ENCODE measurements at places on chromosomes 3 and 15.

- DNase-seq, result no peak
Observed at GRCh38 chr15:74132681-74133651, 2.6 kb downstream of the ISLR2 start.

DNA sequence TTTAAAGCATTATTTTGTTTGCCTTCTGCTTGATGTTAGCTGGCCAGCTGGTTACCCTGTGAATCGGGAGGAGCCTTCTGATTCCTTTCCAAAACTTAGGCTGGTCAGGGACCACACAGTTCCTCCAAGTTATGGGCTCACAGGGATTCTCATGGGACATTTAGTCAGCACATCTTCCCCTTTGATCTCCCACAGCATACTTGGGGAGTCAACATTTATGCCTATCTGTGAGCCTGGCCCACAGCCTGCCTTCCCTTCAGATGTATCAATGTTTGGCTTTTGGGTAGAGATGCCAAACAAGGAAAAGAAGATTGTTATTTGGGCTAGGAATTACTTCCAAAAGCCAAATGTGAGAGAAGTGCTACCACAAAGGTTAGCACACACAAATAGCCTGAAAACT, 32.6 kb upstream of the DCP1A start:
- no peak for DNase-seq

DNA sequence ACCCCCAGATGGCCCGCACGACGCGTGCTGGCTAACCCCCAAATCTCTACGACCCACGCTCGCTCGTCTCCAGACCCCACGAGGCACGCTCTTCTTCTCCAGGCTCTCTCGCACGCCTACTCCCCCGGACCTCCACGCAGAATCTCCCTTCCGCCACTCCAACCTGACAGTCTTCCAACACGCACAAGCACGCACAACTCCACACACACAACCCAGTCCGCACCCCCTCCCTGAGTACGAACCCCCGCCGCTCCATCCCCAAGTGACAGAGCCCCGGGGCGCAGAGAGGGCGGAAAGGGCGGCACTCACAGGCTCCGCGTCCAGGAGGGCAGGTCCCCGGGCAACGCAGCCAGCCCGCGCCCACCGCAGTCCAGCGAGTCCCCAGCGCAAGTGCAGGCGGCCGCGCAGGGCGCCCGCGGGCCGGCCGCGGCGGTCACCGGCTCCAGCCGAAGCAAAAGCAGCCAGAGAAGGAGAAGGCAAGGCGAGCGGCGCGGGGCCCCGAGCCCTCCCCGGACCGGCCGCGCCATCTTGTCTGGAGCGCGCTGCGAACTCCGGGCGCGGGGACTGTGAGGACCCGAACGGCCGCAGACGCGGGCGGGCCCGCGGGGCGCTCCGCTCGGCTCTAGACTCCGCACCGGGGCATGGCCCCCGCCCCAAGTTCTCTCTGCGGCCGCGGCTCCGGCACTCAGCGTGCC, 794 bp downstream of the LRIG1 start:
- DNase-seq, result peak; percentile 21

GRCh38 chr15:52731732-52732470, 52.7 kb upstream of the ATOSA start:
- no peak for DNase-seq

DNA sequence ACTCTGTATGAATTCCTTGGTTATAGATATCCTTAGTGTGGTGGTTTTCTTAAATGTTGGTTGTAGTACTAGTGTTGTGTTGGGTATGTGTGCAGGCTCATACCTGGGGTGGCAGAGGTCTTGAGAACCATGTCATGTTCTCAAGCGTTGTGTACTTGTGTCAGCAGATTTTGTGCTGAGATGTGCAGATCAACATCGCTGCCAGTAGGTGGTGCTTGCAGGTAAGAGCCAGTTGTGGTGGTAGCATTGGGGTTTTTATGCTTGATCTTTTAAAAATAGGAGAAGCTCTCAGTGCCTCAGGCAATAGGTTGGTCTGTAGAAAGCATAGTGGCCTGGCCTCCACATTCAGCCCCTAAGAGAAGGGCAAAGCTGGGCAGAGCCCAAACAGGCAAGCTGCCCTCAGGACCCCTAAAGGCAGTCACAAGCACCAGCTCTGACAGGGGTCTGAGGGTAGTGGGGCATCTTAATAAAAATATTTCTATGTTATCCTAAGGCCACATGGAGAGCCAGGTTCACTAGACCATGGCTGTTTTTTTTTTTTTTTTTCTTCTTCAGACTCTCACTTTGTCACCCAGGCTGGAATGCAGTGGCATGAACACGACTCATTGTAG, 164.0 kb downstream of the IL20RB start:
- DNase-seq, result peak; percentile 1

DNA sequence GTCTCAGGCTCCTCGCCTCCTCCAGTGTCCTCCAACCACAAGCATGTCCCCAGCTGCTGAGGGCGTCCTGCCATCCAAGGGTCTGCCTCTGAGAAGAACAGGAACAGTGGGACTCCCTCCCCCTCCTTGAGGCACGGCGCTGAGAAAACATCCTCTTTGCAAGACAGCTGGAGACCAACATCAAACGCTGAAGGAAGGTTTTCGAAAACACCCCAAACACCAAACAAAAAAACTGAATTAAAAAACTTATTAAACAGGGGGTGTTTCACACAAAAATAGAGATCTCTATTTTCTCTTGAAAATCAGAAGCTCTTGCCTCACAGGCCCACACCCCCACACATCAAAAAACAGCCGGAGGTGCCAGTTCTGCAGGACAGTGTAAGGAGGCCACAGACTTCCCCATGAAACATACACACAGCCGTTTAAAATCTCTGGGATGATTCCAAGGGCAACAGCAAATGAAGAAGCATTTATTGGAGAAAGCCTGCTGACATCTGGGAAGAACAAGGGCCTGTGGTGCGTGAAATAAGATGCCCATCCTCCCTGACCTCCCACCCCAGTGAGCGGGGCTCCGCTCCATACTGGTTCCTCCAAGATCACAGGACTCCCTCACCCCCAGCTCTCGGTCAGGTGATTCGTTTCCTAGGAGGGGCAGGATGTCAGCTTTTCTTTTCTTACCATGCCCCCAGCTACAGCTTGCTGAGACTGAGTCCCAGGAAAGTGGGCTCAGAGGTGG, 71.3 kb downstream of the NUP210 start:
- no peak for DNase-seq

DNA sequence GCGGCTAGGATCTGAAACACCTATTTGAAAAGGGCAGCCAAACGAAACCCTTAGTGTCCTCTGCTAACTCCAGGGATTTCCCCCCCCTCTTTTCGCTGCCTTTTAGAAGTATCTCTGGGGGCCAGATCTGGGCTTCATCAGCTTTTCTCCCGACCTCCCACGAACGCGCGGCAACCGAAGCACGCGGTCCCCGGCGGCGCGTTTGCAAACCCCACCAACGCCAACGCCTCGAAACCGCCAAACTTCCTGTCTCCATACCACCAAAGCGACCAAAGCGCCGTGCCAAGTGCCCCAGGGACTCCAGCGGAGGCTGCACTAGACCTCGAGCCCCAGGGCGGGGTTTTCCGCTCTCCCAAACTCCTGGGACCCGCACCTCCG, 155.8 kb upstream of the FRMD4B start:
- DNase-seq, result no peak

- no peak for DNase-seq
Observed at GRCh38 chr3:179801263-179801662, 148.4 kb downstream of the USP13 start.

DNA sequence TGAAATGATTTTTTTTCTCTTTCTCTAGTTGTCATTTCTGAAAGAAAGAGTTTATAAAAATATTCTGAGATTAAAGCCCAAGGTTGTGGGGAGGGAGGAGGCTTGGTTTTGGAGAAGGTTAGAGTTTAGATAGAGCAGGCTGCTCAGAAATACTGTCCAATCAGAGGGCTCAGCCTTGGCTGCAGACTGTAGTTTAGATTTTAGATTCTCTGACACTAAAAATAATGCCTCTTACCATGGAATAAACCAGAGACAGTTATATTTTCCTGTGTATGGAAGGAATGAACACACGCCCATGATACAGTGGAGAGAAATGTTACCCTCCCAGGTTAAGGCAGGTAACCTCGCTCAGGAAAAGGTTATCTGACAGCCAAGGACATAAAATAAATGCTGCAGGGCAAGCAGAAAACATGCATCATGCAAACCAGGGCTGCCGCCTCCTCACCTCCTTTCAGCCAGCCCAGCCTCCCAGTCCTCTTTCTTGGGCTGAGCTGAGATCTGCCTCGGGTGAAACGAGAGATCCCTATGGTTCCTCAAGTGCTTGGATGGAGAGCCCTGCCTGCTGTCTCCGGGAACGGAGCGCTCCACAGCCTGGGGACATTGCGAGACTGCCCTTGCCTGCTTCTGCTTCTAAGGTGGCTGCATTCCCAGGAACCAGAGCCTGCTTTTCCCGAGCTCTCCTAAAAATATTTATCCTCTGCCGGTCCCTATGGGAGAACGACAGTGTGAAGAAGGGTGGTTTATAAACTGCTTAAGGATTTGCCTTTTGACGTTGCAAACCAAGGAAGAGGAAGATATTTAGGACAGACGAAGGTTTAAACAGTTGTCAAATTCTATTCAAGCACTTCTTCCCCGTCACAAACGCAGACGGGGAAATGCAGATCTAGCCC, 848 bp downstream of the NCEH1 start:
- no peak for DNase-seq

- DNase-seq, result no peak
Observed at GRCh38 chr15:81302701-81303109, 21.2 kb downstream of the STARD5 start.

- DNase-seq, result no peak
Observed at GRCh38 chr3:101146946-101147345, 153.7 kb upstream of the ABI3BP start.

- DNase-seq, result no peak
Observed at GRCh38 chr3:131714585-131715220, 211.9 kb upstream of the MRPL3 start.

GRCh38 chr15:98420837-98421236, 227.5 kb upstream of the IGF1R start:
- no peak for DNase-seq

DNA sequence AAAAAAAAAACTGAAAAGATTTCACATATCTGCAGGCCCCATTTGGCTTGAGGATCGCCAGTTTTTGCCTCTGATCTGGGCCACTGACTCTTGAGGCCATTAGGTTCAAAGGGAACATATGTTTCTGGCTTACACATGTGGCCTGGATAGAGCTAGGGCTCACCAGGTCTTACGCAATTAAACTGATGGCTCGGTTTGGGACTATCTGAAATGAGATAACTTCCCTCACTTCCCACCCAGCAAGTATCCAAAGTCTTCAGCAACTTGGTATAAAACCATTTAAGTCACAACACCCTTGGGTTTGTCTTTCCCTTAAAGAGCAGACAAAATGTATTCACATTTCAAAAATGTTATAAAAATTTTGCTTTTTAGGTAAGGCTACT, 36.3 kb downstream of the LRIG1 start:
- DNase-seq, result no peak

DNA sequence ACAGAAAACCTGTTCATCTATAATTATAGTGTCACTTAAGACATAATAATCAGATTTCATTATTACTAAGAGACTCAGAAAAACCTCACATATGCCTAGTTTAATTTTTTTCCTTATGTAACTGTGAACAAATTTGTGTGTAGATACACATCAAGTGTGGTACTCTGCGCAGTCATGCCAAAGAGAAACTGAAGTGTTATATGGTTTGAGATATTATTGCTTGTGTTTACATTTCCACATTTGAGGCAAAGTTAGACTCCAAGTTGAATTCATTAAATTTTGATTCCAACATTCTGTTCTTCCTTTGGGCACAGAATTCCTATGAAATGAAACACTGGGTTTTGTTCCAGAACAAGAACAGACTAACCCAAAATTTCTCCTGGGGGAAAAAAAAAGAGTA, 2.2 kb downstream of the MBNL1 start:
- DNase-seq, result no peak

- no peak for DNase-seq
Observed at GRCh38 chr15:27135151-27135550, 164.2 kb downstream of the GABRG3 start.

GRCh38 chr3:181618260-181618659, 93.5 kb upstream of the SOX2 start:
- DNase-seq, result no peak

DNA sequence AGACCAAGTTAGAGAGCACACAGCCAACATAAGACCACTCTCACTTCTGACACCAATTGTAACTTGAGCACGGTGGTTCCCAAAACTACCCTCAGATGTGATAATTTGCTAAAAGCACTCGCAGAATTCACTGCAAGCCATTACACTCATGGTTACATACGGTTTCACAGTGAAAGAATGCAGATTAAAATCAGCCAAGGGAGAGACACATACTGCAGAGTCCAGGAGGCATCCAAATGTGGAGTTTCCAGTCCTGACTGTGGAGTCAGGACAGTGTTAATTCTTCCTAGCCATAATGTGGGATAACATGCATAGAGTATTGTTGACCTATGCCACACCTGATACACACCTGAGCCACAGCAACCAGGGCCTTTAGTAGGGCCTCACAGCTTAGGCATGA, 956.4 kb downstream of the NTRK3 start:
- no peak for DNase-seq

DNA sequence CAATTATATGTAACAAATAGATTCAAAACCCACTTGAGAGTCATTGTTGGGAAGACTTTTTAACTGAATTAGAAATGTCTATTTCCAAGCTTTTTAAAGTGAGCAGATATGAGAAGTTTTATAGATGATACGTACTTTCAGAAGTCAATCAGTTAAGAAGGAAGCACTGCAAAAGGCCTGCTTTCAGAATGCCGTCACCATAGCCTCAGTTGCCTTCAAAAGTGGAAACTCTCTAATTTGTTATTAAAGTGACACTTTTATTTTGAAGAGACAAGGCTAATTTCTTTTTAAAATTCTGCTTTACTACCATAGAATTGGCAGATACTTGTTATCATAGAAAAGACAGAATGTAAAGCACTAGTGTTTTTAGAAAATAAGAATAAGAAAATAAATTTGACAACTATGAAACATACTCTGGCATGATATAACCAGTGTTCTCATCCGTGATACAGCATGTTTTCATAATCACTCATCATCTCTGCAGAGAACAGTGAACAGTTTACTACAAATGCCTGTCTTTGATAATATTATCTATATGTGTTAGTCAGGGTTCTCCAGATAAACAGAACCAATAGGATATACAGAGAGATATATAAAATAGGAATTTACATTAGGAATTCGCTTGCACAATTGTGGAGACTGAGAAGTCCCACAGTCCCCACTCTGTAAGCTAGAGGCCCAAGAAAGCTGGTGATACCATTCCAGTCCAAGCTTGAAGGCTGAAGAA, 7.0 kb upstream of the PLD1 start:
- no peak for DNase-seq

DNA sequence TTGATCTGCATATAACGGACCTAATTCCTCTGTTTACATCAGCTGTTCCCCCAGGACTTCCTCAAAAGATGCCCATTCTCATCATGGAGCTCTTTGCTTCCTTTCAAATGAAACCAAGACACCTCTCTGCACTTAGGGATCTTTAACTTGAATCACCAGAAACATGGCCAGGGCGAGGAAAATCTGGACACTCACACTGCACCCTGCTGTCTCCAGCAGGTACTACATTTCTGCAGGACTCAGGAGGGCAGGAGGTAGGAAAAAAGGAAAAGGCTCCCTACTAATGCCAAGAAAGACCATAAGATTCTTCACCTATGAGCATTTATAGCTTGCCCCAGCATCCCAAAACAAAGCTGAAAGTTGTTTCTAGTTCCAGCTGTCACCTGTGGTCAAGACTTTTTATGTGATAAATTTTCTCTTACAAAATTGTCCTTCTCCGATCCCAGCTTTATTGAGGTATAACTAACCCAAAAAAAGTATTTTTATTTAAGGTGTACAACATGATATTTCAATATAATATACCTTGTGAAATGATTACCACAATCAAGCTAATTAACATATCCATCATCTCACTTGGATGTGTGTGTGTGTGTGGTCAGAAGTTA, 87.3 kb upstream of the C15orf61 start:
- DNase-seq, result no peak

GRCh38 chr3:129624347-129625071, 18.0 kb upstream of the PLXND1 start:
- no peak for DNase-seq

Data from stimulated activated CD4-positive, alpha-beta T cell treated with anti-CD3 and anti-CD28 coated beads, TNF-alpha, amount 100 ng/mL, for 1 hour (primary cell).